AG10803 (cell line): ENCODE measurements at places on chromosomes 12 and 14.

DNA sequence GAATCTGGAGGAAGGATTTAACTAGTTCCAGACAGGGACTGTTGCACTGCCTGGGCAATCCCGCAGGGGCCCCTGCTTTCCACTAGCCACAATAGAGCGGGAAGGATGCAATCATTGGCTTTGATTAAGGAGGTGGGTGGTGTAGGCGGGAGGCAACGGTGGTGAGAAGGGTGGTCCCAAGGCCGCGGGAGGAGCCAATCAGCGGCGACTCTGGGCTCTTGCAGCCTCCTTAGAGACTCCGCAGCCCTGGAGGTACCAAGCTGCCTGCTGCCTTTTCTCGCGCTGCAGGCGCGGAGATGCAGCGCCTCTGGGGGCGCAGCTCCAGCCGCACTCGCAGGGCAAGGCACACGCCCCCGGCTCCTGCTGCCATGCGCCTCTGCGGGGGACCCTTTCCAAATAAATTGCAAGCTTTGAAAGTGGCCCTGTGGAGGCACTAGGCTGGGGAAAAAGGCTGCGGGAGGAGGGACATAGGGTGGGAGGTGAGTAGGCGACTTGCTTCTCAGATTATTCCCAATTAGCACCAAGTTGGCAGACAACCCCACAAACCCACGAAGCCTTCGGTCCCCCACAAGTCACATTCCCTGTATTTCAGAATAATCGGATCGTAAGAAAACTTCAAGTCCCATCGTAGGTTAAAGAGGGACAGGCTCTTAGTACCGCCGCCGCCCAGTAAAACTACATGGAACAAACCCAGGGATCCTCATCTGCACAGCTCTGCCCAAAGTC is 858 bp upstream of the KCNA1 start:
- no peak for DNase-seq

DNA sequence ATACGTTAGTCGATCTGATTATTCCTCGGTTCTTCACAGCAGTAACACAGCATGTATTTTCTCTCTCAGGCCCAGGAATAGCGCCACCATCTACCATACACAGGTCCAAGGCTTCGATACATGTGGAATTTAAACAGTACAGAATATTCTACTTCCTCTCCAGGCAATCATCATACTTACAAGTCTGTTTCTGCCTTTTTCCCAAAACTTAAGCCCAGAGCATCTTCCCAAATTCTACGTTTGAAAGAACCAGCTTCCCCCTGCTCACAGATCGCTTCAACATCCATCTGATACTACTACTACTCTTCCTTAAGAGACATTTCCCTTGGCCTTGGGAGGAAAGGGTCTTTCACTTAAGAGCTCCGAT is 626 bp downstream of the TXNDC16 start:
- DNase-seq: peak; percentile 22

DNA sequence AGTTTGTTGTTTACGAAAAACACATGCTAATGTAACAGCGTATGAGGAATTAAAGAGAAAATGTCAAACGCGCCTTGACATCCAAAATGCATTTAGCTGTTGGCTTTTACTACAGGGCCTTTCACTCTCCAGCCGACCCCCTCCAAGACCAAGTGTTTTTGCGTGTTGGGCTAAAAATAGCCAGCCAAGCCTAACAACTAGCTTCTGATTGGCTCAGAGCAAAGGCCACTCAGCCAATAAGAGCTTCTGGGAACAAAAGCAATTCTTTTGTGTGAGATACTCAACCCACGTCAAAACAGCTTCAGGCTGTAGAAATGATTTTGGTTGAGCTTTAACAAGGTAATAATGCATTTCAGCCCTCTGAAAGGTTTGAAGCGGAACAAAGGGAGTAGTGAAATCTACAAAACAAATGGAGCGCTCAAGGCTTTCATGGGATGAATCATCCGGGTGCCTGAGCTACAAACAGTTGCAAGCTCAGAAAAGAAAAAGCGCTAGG is 198.7 kb upstream of the DCN start:
- DNase-seq: peak; percentile 79

- no peak for DNase-seq
These were observed 86.7 kb downstream of the PTGER2 start for GRCh38 chr14:52400846-52401245.

GRCh38 chr14:87115234-87115633 is 877.7 kb downstream of the GALC start:
- DNase-seq: no peak

DNA sequence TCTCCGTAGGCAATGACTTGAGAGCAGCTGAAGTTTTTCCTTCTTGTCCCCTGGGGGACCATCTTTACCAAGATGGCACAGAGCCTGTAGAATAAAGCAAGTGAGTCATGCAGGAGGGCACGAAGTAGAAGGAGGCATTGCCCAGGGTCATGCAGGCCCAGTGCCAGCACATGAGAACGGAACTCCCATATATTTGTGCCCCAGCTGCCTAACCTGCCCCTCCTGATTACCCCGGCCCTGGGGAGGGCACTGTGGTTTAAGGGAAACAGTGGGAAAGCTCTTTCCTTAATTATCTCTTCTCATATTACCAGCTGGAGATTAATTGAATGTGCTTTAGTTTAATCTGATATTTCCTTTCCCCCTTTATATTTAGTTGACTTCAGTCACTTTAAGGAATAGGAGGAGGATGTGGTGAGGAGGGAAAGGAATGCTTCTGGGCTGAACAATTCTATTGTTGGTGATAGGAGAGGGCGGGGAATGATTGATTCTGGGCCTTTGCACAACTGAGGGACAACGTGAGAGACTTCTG is 51.9 kb downstream of the RASSF8 start:
- peak; percentile 65 for DNase-seq

DNA sequence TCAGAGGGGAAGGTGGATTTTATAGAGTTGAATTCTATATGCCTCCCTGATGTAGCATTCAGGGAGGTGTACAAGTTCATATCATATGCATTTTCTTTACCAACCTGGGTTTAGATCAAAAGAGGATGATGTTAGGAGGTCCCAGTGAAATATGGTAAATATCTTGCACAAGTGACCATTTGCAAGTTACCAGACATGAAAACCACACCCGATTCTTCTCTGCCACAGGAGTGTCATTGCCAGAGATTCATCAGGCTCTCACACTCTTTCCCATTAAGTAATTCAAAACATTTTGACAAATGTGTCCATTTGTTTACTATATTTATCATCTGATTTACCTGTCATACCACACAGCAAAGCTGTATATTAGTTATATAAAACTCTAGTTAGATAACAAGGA is 44.0 kb downstream of the VCPKMT start:
- no peak for DNase-seq

GRCh38 chr12:102215992-102216691 is 18.5 kb upstream of the PMCH start:
- peak; percentile 56 for DNase-seq

DNA sequence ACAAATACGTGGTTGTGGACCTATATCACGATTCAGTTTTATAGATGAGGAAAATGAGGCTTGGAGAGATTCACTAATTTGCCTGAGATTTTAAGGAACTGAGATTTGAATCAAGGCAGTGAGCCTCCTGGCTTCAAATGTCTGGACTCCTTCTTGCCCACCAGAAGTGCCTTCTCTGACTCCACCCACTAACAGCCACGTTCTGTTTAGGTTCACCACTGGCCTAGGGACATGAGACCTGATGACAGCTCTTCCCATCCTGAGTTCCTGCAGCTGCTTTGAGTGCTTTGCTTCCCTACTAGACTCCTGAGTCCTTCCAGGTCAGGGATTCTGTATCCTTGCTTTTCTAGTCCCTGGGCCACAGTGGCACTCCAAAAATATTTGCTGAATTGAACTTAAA is 57.1 kb downstream of the PLBD1 start:
- DNase-seq: no peak

DNA sequence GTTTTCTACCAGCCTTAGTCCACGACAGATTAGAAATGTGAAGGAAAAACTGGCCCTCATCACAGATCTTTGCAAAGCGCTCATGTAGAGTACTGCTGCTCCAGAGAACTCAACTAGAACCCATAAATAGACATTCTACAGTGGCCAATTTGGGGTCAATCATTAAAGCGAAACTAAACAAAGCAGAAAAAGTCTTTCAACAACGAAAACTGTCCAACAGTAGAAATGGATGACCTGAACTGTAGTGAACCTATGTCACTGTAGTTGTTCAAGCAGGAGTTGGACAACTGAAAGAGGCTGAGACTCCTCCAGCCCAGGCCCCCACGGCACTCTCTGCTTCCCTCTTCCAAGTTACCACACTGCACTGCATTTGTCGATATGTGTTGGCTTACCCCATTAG is 472.6 kb downstream of the BCAT1 start:
- DNase-seq: no peak

DNA sequence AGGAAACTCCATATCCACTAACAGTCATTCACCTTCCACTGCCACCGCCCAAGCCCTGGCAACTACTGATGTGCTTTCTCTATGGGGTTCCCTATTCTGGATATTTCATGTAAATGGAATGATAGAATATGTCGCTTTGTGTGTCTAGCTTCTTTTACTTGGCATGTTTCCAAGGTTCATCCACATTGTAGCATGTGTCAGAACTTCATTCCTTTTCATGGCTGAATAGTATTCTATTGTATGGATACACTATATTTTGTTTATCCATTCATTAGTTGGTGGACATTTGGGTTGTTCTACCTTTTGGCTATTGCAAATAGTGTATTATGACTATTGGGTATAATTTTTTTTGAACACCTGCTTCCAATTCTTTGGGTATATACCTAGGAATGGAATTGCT is 8.6 kb downstream of the POU6F1 start:
- no peak for DNase-seq

- DNase-seq: no peak
These were observed 593 bp downstream of the PIP4P1 start for GRCh38 chr14:20460458-20461224.

DNA sequence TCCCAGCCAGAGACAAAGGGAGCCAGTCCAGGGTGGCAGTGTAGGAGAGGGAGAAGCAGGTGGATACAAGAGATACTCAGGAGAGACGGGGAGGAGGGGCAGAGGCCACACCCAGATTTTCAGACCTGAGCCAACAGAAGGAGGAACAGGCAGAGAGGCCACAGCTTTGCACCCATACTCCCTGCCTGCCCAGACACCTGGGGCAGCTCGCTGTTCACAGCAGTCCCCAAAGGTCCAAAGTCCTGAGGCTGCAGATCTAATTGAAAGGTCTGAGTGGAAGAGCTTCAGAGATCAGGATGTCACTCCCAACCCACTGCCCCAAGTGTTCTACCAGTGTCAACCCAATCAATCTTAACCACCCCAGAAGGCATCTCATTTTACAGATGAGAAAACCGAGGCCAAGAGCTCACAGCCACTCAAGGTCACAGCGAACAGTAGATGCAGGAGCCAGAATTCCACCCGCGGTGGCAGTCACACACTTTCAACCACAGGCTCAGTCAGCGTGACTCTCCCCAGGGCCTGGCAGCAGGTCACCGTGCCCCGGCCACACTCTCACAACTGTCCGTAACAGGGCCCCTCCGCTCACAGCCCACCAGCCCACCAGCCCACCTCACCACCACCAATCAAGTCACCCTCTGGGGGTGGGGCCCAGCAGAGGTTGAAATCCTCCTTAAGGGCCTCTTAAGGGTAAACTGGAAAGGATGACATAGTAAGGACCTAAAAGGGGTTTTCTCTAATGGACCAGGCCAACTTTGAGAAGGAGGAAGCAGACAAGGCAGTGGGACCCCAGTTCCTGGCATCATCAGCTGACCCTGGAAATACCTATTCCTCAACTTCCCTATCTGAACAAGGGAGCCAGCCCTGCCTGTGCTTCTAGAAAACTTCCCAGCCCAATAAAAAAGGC is 33.3 kb downstream of the ACTN1 start:
- no peak for DNase-seq

DNA sequence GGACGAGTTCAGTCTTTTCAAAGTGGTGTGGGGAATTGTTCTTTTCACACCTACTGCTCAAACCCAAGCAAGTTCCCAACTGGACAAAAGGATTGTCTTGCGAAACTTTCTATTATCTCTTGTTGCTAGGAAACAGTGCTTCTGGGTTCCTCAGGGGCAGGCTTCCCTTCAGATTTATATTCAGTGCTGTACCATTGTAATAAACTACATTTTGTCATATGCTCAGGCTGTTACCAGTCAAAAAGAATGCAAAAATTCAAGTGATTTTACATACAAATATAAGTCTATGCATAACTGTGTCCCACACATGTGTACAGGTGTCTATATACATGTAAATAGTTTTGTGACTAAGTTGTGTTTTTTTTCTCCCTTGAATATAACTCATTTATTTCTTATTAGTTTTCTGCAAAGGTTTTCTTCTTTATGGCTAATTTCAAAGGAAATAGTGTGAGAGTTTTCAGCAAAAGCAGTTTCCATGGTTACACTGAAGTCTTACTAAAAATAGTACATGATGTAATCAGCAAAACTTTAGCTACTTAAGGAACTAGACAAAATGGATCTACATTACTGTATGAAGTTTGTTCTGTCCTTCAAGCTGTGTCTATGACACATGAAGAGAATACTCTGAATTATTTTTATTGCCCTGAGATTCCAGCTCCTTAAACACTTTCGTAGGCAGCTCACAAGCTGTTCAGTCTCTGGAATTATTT is 430.2 kb upstream of the TMPO start:
- no peak for DNase-seq
